ENCODE measurements at places on chromosomes 7 and 10.

DNA sequence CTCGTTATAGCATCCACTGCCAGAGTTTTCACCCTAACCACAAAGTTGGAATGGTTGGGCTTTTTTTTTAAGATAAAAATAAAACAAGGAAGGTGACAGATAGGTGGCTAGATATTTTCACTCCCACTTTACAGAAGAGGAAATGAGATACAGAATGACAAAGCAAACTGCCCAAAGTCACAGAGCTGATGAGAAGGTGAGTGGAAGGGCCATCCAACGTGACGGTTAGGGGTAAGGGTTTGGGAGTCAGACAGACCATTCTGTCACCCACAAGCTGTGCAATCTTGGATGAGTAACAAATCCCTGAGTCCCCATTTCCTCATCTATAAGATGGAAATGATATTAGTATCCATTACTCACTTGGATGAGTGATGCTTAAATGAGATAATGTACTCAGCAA, 106.9 kb upstream of the PDLIM1 start:
- no peak for ATAC-seq

GRCh38 chr7:27031289-27032172, 64.3 kb downstream of the HOXA1 start:
- no peak for ATAC-seq

- peak; percentile 65 for ATAC-seq
These were observed 5.6 kb downstream of the LRRTM3 start for GRCh38 chr10:66931340-66931948.

GRCh38 chr7:141257597-141257996, 183.7 kb downstream of the TMEM178B start:
- ATAC-seq = no peak

GRCh38 chr10:79181698-79182521, 113.1 kb downstream of the ZMIZ1 start:
- peak; percentile 27 for ATAC-seq
